ENCODE measurements at places on chromosomes 13 and 19.

- DNase-seq: no peak
Observed at GRCh38 chr13:51590231-51590970, 6.1 kb downstream of the WDFY2 start.

- DNase-seq: no peak
Observed at GRCh38 chr19:5093297-5093928, 124.5 kb downstream of the KDM4B start.

- no peak for DNase-seq
Observed at GRCh38 chr19:17156947-17157302, 58.2 kb upstream of the USE1 start.

- DNase-seq: peak; percentile 28
Observed at GRCh38 chr19:408902-409515, at the start of gene C2CD4C. C2CD4C (minus strand) TSS chr19:409147; CDS start chr19:408361, 786 bp downstream.

GRCh38 chr19:40503320-40503695, 36.5 kb downstream of the SPTBN4 start:
- DNase-seq: no peak
